D341Med (cell line): ENCODE measurements at places on chromosomes 7 and 10.
A peak's percentile ranks its signal among the peaks of the same experiment; 100 is the strongest.

DNA sequence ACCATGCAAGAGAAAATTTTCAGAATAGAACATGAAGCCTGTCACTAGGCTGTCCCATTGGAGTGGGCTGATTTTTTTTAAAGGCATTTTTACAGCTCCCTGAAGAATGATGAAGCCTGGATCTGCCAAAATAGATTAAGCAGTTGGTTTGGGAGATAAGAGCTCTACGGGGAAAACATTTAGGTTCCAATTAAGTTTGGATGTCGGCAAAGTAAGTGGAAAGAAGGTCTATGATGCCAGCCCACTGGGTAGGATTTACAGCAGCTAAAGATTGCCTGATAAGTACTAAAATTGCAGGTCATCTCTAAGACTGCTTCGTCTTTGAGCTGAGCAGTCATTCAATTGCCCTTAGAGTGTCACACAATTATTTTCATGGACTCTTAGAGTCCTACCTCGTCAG is 939.2 kb upstream of the CELF2 start:
- no peak for DNase-seq

DNA sequence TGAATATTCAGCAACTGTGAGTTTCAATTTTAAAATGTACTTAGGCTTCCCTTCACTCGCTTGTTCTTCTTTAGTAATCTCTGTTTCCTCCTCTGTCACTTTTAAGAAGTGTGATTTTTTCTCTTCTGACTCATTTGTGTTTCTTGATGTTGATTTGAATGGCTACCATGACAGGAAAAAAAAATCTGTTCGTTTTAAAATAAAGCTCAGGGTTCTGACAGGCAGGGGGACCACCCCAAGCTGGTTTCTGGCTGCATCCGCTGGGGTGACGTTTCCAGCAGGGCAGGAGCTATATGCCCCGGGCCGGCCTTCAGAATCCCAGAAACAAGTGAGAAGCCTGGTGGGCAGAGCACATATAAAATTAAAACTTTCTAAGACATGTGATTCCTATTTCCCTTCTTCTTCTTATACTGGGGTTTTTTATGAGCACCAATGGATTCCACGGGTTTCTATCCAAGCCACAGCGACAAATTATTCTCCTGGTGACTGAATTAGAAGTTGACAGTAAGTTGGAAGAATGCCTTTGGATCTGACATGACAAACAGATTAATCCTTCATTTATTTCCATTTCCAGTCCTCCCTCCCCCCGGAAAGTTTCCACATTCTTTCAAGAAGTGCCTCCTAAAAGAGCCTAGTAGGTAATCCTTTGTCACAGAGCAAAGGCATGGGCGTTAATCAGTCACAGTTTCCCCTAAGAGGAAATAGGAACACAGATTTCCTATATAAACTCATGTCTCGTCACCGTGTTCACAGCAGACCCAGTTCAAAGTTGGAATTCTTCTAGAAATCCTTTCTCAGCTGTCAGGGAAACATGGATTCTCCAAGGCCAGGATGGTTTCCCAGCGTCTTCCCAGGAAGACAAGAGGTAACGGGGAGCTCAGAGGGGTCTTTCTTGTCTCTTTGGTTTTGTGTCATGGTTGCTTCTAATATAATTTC is 79.9 kb downstream of the PTPRE start:
- DNase-seq = no peak

DNA sequence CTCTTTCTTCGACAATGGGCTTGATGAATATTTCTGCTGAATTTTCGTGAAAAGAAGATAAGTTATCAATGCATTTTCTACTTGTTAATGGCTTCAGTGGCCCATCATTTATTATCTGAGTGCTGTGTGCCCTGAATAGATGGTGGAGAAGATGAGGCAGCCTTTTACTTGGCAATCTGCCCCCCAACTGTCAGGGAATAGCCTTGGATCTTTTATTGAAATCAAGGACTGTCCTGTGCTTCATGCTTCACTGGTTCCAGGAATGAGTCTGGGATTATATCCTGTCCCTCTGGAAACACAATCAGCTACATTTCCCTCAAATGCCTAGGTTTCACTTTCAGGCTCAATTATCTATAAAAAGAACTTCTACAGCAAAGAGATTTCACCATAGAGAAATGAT is 75.9 kb upstream of the NXPH1 start:
- DNase-seq = no peak

DNA sequence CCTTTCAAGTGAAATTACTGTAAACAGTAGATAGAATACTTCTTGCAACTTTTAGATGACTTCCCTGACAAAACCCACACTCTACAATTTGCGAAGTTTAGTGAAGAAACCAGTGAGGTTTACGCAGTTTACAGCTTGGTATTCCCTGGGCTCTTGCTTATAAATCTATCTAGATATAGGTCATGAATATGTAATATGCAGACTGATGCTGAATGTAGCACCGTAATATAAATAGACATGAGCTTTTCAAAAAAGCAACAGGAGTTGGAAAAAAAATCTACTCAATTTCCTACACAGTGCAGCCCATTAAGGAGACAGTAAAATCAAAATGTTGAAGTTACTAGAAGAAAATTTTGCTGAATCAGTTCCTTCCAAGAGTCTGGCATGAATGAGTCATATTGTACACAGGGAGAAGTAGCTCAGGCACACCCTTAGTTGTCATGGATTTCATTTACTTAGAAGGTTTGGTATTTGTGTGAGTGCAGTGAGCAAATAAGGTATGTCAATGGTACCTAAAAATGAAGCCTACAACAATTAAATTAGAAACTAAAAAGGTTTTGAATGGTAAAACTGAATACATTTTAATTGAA is 67.7 kb upstream of the NEUROD6 start:
- DNase-seq = no peak

- DNase-seq = peak; percentile 96
Observed at GRCh38 chr7:1473864-1474512, 14.7 kb upstream of the MICALL2 start.

GRCh38 chr10:68594405-68594804 is 34.3 kb downstream of the TET1 start:
- DNase-seq = no peak

DNA sequence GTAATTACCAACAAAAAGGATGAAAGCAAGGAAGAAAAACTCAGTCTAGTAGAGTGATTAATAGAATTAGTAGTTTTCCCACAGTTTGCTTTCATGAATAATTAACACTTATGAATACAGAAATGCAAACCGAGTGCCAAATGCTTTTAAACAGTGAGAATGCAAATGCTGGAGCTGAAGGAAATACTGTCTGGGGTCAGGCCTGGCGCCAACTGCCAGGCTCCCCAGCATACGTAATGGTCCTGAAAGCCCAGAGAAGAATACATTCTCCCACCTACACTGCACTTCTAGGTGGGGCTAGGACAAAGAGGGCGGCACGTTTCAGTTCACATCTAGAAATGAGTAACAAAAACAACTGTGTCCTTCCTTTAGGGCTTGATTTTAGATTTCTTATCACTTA is 30.0 kb downstream of the GLUD1 start:
- no peak for DNase-seq

GRCh38 chr10:5198386-5198785 is 1.7 kb downstream of the AKR1C4 start:
- DNase-seq = no peak

DNA sequence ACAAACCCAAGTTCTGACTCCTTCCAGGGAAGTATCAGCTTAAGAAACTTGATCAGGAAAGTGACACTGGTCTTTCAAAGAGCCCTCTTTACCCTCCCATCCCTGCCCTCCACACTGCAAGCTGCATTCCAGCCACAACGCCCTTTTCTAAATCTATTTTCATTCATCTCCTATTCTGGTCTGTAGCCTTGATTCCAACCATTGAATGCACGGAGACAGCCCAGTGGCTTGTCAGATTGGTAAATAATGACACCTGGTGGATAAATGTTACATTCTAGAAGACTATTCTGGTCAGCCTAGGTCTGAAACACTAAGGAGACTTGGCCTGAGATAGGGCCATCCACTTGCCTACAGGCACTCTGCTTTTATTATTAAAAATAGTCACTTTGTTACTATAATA is 20.9 kb downstream of the MORN4 start:
- DNase-seq = no peak

GRCh38 chr7:52635021-52635420 is 400.4 kb upstream of the POM121L12 start:
- DNase-seq = peak; percentile 36

- no peak for DNase-seq
Observed at GRCh38 chr10:36066850-36067249, 424.8 kb upstream of the FZD8 start.

DNA sequence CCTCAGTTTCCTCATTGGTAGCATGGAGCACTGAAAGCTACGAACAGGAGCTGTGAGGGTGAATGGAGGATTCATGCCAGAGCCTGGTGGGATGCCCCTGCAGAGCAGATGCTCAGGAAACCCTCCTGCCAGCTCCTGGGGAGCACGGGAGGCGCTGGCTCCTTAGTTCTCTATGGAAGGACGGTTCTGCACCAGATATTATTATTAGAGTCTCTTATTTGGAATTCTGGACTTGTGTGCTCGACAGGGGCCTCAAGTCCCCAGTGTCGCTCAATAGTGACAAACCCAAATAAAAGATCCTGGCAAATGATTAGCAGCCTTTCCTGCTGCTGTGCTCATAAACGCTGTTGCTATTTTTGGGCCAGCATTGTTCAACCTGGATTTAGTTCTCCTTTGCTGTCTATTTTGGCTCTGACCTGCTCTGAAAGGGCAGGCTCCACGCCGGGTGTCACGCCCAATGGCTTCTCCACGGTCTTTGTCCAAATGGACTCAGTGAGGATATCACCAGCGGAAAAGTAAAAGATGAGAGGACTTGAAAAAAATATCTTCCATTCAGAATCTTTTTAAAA is 23.0 kb upstream of the KLF6 start:
- no peak for DNase-seq

DNA sequence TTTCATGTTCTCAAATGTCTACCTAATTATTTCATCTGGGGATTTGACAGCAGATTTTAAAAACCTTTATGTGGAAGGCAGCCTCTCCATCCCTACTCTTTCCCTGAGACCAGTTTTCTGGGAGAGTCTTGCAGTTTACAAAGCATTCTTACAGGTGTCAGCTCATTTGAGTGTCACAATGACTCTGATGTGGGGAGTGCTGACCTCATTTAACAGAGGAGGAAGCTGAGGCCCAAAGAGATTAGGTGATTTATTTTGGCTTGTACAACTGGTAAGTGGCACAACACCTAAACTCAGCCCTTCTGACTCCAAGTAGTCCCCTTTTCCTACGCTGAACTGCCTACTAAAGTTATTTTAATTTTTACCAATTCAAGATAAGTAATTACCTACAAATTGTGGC is 33.3 kb upstream of the MAT1A start:
- DNase-seq = no peak

DNA sequence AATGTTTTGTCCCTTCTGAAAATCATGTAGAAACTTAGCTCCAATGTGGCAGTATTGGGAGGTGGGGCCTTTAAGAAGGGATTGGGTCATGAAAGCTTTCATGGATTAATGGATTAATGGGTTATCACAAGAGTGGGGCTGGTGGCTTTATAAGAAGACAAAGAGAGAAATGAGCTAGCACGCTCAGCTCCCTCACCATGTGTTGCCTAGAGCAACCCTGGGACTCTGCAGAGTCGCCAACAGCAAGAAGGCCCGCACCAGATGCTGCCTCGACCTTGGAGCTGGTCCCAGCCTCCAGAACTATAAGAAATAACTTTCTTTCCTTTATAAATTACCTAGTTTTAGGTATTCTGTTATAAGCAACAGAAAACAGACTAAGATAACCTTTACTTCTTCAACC is 74.9 kb upstream of the HECW1 start:
- no peak for DNase-seq

- DNase-seq = no peak
Observed at GRCh38 chr7:98134420-98135228, 28.0 kb downstream of the LMTK2 start.

- no peak for DNase-seq
Observed at GRCh38 chr7:129494041-129494440, 8.3 kb upstream of the SMKR1 start.

DNA sequence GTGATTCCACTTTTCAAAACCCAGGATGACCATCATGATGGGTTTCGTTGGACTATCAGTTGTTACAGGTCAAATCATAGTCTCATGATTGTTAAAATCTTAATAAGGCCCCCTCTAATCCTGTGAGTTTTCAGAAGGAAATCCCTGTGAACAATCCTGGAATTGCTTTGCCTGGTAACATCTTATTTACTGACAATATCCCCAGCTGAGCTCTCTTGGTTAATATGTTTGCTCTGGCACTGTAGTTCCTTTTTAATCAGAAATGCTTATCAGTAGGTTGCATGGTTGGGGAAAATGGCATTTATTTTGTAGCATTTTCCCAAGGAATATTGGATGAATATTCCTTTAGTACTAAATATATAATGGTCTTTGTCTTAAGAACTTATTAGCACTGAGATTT is 163.9 kb downstream of the TCF7L2 start:
- no peak for DNase-seq

DNA sequence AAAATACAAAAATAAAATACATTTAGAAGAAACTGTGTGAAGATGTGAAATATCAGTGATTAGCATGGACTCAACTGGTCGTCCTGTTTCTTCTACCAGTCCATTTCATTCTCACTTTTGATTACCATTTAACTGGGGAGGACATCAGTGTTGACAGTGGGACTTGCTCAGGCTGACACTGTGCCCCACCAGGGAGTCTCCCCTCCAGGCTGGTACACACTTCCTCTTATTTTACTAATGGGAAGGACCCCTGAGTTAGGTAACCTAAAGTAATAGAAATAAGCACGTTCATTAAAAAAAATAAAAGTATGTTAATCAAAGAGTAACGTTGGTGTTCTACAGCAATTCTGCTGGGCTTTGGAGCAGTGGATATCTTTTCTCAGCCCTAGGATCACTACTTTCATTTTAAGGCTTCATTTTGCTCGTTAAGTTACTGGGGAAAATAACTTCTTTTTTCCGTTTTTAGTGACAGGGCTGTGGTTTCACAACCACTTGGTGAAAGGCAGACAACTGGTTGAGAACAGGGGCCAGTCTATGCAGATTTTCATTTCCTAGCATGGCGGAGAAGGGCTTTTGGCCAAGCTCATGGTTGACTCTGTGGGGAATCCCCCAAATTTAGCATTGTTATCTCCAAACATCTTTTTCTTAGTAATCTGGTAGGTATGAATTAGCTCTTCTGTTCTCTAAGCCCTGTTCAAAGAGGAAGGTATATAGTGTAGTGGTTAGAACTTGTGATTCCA is 2.1 kb downstream of the SNX10 start:
- DNase-seq = no peak

DNA sequence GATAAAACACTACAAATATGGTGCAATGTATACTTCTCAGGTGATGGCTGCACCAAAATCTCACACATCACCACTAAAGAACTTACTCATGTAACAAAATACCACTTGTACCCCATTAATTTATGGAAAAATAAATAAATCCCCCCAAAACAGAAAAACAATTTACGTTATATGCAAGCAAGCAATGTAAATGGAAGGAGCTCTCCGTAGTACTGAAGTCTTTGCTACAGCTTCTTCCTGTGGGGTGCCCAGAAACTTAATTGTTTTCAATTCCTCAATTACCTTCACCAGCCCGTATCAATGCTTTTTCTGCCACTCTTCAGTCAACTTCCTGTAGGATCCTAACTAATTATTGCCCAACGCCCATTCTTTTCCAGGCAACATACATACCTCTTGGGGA is 138.1 kb downstream of the RELN start:
- no peak for DNase-seq

GRCh38 chr7:133124974-133125373 is 43.1 kb upstream of the CHCHD3 start:
- DNase-seq = no peak

- DNase-seq = no peak
Observed at GRCh38 chr7:131148708-131149428, 178.8 kb upstream of the MKLN1 start.
